Activated CD4-positive, alpha-beta T cell treated with anti-CD3 and anti-CD28 coated beads, Interleukin-2, amount 10 ng/mL, durations not matched to agents 24 days and 14 days (primary cell): ENCODE measurements at places on chromosomes 11 and 22.

GRCh38 chr11:132286106-132286505, 915.7 kb downstream of the NTM start:
- no peaks in the 10 kb centered on the region for H3K4me1 ChIP-seq
- no peak overlapping the region for H3K4me3 ChIP-seq

GRCh38 chr11:17267576-17267975, 9.0 kb upstream of the NUCB2 start:
- H3K4me1 ChIP-seq: peaks cover 19% of the 10 kb centered on the region
- H3K27me3 ChIP-seq: peaks cover 31% of the 10 kb centered on the region
- DNase-seq: peak; percentile 64
- no peak overlapping the region for H3K27ac ChIP-seq

- no peaks in the 10 kb centered on the region for H3K36me3 ChIP-seq
- peaks cover 31% of the 10 kb centered on the region for H3K27me3 ChIP-seq
- no peak for DNase-seq
- H3K4me3 ChIP-seq: no peak overlapping the region
- H3K27ac ChIP-seq: no peak overlapping the region
- no peaks in the 10 kb centered on the region for H3K4me1 ChIP-seq
Observed at GRCh38 chr11:3160252-3161031, 4.7 kb downstream of the OSBPL5 start.

DNA sequence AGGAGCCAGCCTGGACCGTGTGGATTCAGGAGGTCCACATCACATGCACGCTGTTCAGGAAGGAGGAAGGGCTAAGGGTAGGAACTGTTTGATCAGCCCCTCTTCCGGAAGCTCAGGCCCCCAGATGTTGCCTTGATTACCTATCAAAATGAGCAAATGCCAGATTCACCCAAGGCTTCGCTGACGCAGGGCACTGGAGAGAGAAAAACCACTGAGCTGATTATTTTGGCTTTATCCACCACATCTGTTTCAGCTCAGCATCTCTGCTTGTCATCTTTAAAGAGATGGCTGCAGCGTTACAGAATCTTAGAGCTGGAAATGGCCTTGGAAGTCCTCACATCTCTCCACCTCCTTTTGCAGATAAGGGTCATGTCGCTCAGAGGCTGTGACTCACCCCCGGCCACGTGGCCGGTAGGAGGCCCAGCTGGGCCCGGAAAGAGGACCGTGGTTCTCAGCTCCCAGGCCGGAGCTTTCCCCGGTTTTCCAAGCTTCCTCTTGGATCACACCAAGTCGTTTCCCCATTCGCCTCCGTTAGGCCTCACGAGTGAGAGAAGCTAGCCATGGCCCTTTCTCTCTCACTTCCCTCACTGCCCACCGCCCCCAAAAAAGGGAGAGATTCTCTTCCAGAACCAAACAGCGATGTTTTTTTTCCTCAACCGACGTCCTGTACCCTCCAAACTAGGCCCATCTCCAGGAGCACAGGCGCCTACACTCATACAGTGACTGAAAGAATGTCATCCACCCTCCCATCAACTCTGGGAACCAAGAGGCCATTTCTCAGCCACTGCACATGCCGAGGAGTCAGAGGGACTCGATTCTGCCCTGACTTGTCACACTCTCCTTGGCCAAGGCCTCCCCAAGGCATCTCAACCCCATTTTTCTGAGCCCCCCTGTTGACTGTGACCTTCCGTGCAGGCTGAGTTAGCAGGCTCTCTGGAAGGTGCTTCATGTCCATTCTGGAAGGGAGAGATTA, 37.6 kb downstream of the LIF start:
- H3K27me3 ChIP-seq: no peaks in the 10 kb centered on the region
- peaks cover 38% of the 10 kb centered on the region for H3K4me1 ChIP-seq
- no peak for DNase-seq
- no peak overlapping the region for H3K27ac ChIP-seq

DNA sequence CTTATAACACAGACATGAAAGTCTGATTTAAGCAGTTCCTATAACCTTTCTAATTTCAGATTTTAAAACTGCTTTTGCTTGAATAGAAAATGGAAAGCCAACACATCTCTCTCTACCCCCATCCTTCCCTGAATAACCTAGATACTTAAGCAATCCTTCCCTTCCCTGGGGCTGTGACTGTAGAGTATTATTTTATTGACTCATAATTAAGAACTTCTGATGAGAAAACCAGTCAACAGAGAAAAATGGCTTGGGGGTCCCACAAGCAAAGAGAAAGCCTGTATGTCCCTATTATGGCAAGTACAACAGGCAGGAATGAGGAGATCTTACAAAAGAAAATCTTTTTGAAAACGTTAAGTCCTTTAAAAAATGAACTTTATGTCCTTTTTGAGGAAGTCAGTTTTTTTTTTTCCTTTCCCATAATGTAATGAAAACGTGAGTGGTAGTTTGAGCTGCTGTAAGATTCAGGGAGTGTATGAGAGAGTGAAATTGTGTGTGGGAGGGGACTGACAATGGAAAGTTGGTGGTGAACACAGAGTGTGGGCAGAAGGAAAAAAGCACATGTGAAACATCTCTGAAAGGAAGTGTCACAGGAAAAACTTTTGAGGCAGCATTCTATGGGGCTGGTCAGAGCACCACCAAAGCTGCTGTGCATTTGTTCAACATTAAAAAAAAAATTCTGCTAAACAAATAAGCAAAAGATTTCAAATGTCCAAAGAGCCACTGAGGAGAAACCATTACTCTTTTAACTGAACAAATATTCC, 154.6 kb downstream of the MAML2 start:
- peaks cover 52% of the 10 kb centered on the region for H3K4me1 ChIP-seq
- DNase-seq: peak; percentile 74
- peaks cover 21% of the 10 kb centered on the region for H3K36me3 ChIP-seq
- H3K27me3 ChIP-seq: no peaks in the 10 kb centered on the region

DNA sequence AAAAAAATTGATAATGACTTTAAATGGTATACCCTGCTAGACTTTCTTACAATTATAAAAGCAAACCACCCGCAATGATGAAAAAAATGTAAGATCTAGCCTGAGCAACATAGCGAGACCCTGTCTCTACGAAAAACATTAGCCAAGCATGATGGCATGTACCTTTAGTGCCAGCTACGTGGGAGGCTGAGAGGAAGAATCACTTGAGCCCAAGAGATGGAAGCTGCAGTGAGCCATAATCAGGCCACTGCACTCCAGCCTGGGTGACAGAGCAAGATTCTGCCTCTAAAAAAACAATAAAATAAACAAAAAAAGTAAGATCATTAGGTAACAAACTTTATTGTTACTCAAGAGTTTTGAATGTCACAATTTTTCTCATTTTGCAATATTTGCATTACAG, 39.2 kb downstream of the KMT5B start:
- H3K27ac ChIP-seq: no peak overlapping the region
- peaks cover 40% of the 10 kb centered on the region for H3K36me3 ChIP-seq

- H3K27ac ChIP-seq: peak within 1 kb of the TSS; percentile 94
- H3K36me3 ChIP-seq: peaks cover 6% of the 10 kb centered on the region
- H3K4me1 ChIP-seq: peaks cover 18% of the 10 kb centered on the region
- no peaks in the 10 kb centered on the region for H3K27me3 ChIP-seq
Observed at GRCh38 chr11:910589-911030, at the start of gene CHID1. TSS of gene CHID1 (minus strand) at chr11:910810. CDS start at chr11:904816, 5,994 bp downstream.

DNA sequence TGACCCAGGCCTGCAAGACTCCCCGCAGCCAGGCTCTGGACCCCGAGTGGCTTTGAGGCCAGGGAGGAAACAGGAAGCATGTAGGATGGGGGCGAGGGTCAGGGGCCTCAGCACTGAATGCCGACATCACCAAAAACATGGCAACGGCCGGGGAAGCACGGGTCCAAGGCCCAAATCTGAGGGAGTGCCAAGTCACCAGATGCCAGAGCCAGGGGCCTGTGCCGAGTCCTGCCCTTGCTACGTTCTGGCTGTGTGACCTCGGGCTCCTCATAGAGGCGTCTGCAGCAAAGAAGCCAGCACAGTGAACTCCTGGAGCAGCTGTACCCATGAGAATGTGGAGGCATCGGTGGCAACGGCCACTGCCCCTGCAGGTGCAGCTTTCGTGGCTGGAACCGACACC, 420.7 kb downstream of the CTTN start:
- H3K27me3 ChIP-seq: peaks cover 5% of the 10 kb centered on the region
- DNase-seq: no peak
- H3K4me1 ChIP-seq: no peaks in the 10 kb centered on the region
- no peak overlapping the region for H3K27ac ChIP-seq

DNA sequence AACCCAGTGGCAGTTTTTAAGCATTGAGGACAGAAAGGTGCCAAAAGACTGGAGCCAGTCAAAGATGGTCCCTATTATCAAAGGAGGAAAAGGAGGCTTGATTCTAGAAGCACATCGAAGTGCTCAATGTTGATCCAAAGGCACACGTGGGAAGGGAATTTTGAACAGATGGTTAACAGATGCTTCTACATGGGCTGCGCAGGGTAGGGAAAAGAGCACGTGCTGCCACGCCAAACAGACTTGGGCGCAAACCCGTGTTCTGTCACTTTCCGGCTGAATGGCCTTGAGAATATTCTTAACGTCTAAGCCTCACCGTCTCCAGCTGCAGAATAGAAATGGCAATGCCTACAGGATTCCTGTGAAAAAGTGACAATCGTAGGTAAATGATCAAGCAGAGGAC, 217.9 kb upstream of the MTNR1B start:
- no peak overlapping the region for H3K27ac ChIP-seq
- no peaks in the 10 kb centered on the region for H3K36me3 ChIP-seq
- H3K27me3 ChIP-seq: no peaks in the 10 kb centered on the region
- DNase-seq: no peak
- no peaks in the 10 kb centered on the region for H3K4me1 ChIP-seq
- no peak overlapping the region for H3K4me3 ChIP-seq

DNA sequence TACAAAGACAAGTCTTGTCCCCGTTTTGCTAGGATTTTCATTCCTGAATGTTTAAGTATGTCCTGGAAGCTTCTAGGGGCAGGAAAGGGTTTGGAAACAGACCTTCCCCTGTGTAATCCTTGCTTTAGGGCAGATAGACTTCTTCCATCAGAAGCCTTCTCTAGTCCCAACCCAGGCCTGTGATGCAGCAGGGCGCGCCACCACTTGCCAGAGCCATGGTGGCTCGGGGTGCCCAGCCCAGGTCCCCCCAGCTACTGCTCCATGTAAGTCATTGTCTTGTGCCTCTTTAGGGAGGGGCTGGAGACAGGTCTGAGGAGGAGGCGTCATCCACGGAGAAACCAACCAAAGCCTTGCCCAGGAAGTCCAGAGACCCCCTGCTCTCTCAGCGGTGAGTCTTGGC, 4.3 kb downstream of the NOL12 start:
- no peak overlapping the region for H3K4me3 ChIP-seq
- no peaks in the 10 kb centered on the region for H3K27me3 ChIP-seq
- no peak for DNase-seq
- H3K36me3 ChIP-seq: peaks cover 40% of the 10 kb centered on the region

GRCh38 chr11:116787436-116787785, 412 bp downstream of the ZPR1 start:
- peak overlapping the region; percentile 97 for H3K4me3 ChIP-seq
- peaks cover 47% of the 10 kb centered on the region for H3K36me3 ChIP-seq

DNA sequence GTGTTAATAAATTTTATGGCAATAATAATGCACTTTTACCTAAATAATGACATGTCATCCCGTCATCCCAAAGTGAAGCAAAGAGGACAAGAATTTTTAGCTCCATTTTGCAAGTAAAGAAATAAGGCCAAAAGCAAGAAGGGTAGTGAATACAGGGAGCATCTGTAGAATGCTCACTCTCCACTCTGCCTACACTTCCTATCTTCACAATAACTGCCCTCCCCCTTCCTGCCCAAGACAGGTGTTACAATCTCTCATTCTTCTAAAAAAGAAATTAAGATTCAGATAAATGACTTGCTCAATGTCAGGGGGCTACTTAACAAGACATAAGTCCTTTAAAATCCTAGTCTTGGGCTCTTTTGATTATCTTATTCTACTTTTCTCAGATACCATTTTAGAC, 8.9 kb downstream of the RDX start:
- DNase-seq: no peak
- H3K4me1 ChIP-seq: peaks cover 37% of the 10 kb centered on the region
- no peak overlapping the region for H3K4me3 ChIP-seq
- H3K36me3 ChIP-seq: peaks cover 31% of the 10 kb centered on the region

GRCh38 chr11:72972496-72973128, 158.4 kb downstream of the ATG16L2 start:
- H3K27ac ChIP-seq: no peak overlapping the region
- H3K27me3 ChIP-seq: no peaks in the 10 kb centered on the region
- no peak overlapping the region for H3K4me3 ChIP-seq
- peaks cover 47% of the 10 kb centered on the region for H3K36me3 ChIP-seq

DNA sequence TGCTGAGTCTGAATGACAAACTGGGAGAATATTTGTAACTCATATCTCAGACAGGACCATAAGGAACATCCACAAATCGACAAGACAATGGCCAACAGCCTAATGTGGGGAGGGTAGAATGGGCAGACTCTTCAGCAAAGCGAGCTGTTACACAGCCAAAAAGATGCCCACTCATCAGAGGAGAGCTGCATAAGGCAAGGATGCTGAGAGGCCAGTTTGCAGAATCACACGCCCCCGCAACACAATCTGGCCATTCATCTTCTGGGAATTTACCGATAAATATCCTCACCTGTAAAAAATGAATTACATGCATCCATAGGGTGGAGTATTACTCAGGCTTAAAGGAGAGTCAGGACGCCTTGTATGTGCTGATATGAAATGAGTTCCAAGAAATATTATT, 57.5 kb upstream of the SLC22A12 start:
- no peak overlapping the region for H3K4me3 ChIP-seq
- DNase-seq: no peak
- H3K4me1 ChIP-seq: no peaks in the 10 kb centered on the region
- no peaks in the 10 kb centered on the region for H3K36me3 ChIP-seq

- H3K36me3 ChIP-seq: no peaks in the 10 kb centered on the region
- H3K4me3 ChIP-seq: no peak overlapping the region
- no peaks in the 10 kb centered on the region for H3K27me3 ChIP-seq
- H3K27ac ChIP-seq: no peak overlapping the region
- no peak for DNase-seq
Observed at GRCh38 chr22:33126881-33127280, 68.7 kb upstream of the SYN3 start.

DNA sequence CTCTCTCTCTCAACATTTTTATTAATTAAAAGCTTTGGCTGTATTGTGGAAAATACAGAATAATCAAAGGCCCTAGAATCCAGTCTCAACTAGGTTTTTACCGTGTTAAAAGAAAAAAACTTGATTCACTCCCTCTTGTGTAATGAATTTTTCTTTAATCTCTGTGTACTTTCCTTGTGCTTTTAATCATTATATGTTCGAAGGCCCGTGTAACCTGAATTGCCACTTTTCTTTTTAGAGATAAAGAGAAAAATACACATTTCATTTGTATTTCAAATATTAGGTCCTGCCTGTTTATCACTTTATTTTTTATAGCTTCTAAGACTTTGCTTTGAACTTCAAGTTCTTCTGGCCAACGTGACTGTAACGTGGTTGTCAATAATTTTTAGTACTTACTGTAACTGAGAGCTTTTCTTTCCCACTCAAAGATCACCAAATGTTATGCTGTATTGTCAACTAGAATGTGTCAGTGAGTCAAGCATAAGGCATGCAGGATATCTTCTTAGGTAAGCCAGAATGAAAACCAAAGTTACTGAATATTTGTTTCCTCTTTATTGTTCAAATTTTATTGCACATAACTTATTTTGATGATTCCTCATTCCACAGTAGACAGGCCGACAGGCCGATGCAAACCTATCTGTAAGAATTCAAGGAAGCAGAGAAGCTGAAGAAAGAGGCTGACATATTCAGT, 23.3 kb upstream of the FAR1 start:
- H3K4me1 ChIP-seq: no peaks in the 10 kb centered on the region
- no peak overlapping the region for H3K4me3 ChIP-seq
- H3K27ac ChIP-seq: no peak overlapping the region
- no peaks in the 10 kb centered on the region for H3K36me3 ChIP-seq
- no peak for DNase-seq
